ENCODE measurements at places on chromosomes 6 and 20. TPM values are rescaled to one million over a fixed set of nuclear protein-coding genes. Genes with fewer than 3 reads are reported as not detected.

DTNBP1 gene
- total RNA-seq: 1.9 TPM

MAP3K5 gene
- 21.2 TPM for total RNA-seq

CLIC1 gene
- total RNA-seq: 281 TPM

TFAP2C gene
- total RNA-seq: not detected

C20orf202 gene
- total RNA-seq: not detected

PACRG gene
- total RNA-seq: not detected

LINC00237 gene
- not detected for total RNA-seq

PERP gene
- total RNA-seq: 45.8 TPM

ORC3 gene
- total RNA-seq: 18.6 TPM

RGS17 gene
- 12.4 TPM for total RNA-seq

TOP1 gene
- 54.9 TPM for total RNA-seq

LY6G5C gene
- 1.4 TPM for total RNA-seq

LPA gene
- not detected for total RNA-seq

RIOK1 gene
- 4.1 TPM for total RNA-seq
